ENCODE measurements at places on chromosomes 7 and 10.
A peak's percentile ranks its signal among the peaks of the same experiment; 100 is the strongest.

- H3K27ac ChIP-seq: no peak overlapping the region
- peak; percentile 95 for DNase-seq
- no peaks in the 10 kb centered on the region for H3K36me3 ChIP-seq
- H3K27me3 ChIP-seq: no peaks in the 10 kb centered on the region
- no peak overlapping the region for H3K4me3 ChIP-seq
Measured at GRCh38 chr10:126243971-126244370, 144.3 kb downstream of the ADAM12 start.

GRCh38 chr7:359766-360361, 69.9 kb downstream of the FOXL3 start:
- DNase-seq: no peak
- no peak overlapping the region for H3K4me3 ChIP-seq
- no peaks in the 10 kb centered on the region for H3K4me1 ChIP-seq
- peaks cover 34% of the 10 kb centered on the region for H3K27me3 ChIP-seq
- no peaks in the 10 kb centered on the region for H3K36me3 ChIP-seq

DNA sequence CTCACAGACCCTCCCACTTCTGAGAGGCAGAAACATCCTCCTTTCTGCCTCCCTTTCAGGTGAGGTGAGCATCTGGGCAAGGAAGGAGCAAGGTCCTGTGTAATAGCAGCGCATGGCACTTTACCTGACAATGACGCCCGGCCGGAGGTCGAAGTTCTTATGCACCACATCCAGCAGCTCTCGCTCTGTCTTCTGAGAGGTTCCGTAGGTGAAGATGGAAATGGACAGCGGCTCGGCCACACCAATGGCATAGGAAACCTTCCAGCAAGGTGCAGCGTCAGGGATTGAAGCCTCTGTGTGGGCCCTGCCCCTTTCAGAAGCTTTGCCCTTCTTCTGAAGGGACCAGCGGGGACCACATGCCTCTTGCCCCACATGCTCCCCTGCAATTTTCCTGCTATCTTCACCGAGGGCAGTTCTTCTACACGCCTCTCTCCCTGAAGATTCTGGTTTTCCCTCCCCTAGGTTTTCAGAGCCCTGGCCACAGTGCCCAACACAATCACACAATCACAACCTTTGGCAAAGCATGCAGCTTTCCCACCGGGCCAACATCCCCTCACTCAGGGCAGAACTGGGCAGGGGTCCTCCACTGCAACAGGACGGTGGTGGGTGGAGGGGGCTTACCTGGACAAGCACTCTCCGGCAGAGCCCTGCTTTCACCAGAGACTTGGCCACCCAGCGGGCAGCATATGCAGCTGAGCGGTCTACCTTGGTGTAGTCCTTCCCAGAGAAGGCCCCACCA, 14.9 kb downstream of the MAT1A start:
- no peaks in the 10 kb centered on the region for H3K36me3 ChIP-seq
- DNase-seq: no peak
- peaks cover 25% of the 10 kb centered on the region for H3K27me3 ChIP-seq

DNA sequence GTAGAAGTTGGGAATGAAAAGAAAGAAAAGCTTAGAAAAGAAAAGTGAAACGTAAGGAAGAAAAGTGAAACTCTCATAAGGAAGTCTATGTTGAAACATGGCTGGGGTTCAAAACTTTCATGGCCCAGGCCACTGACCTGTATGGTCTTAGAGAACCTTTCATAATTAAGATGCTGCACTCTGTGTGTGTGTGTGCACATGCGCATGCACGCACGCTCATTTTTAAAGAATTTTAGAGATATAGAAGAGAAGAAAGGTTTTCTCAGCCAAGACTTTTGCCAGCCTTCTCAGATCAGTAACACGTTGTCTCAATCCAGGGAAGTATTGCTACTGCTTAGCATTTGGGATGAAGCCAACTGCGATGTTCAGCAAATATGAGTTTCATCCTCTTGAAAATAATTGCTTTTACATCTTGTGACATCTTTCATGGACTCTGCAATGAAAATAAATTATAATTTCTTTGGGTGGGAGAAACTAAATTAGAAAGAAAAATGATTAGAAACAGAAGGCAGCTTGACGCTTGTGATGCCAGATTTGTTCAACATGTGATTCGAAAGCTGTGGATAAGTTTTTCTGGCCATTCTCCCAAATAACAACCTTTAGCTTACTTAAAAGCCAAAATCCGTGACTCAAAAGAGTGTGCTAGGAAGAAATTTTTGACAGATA, 16.2 kb upstream of the SLC26A4 start:
- no peaks in the 10 kb centered on the region for H3K4me1 ChIP-seq
- H3K27ac ChIP-seq: peak overlapping the region; percentile 42
- DNase-seq: peak; percentile 41
- no peaks in the 10 kb centered on the region for H3K27me3 ChIP-seq
- no peaks in the 10 kb centered on the region for H3K36me3 ChIP-seq

- H3K27me3 ChIP-seq: peaks cover 10% of the 10 kb centered on the region
- no peak overlapping the region for H3K27ac ChIP-seq
- H3K4me1 ChIP-seq: peaks cover 11% of the 10 kb centered on the region
- H3K4me3 ChIP-seq: no peak overlapping the region
- H3K36me3 ChIP-seq: no peaks in the 10 kb centered on the region
Measured at GRCh38 chr7:33887266-33887975, 17.9 kb upstream of the BMPER start.

DNA sequence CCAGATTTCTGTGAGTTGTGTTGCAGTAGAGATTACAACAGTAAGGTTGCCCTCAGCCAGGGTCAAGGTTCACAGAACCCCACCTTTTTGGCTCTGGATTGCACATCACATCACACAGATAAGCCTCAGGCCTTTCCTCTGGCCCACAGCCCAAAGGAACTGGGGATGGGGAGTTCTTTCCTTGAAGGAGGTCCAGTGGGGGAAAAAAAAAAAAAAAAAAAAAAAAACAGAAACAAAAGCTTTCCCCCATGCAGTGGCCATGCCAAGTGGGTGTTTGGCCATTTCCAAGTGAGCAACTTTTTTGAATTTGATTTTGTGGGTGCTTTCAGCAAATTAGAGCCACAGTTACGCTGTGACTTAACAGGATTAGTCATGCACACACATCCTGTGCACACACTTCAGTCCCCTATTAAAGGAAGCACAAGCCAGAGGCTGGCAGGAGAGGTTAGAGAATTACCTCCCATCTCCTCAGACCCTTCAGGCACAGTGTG, 79.3 kb upstream of the NANOS1 start:
- H3K27me3 ChIP-seq: peaks cover 9% of the 10 kb centered on the region
- no peaks in the 10 kb centered on the region for H3K36me3 ChIP-seq
- no peak overlapping the region for H3K27ac ChIP-seq
- H3K4me1 ChIP-seq: no peaks in the 10 kb centered on the region

DNA sequence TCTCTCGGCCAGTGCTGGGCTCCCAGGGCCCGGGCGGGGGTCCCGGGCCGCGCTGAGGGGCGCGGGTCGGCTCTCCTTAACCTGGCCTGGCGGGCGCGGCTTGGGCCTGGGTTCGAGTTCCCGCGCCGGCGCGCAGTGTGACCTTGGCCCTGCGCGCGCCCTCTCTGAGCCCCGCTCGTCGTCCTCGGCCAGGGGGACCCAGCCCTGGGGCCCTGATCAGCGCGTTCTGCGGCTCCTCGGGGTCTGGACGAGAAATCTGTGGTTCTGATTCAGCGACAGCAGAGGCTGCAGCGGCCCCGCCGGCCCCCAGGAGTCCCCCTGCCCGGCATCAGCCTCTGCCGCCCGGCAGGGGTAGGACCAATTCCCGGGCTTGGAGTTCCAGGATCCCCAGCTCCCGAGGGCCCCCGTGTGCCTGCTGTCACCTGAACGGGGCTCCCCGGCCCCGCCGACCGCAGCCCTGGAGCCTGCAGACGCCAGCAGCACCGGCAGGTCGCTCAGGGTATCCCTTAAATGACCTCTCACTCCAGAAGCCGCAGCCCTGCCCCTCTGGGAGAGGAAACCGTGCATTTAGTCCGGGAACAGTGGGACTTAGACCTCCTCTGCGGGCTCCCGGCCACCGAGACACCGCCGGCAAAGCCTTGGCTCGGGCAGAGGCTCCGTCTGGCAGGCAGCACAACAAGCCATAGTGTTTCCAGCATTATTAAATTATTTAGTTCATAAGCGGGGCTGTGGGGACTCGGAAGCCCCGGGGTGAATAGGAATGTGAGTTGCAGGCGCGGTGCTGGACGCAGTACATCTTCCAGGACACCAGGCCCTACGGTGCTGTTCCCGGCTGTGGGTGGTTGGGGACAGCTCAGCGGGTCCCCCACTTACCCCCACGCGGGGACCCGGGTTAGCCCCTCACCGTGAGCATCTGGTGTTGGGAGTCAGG, 572 bp downstream of the CHST12 start:
- peak overlapping the region; percentile 85 for H3K4me3 ChIP-seq
- H3K4me1 ChIP-seq: peaks cover 9% of the 10 kb centered on the region
- peak overlapping the region; percentile 31 for H3K27ac ChIP-seq
- DNase-seq: peak; percentile 21
- no peaks in the 10 kb centered on the region for H3K27me3 ChIP-seq

DNA sequence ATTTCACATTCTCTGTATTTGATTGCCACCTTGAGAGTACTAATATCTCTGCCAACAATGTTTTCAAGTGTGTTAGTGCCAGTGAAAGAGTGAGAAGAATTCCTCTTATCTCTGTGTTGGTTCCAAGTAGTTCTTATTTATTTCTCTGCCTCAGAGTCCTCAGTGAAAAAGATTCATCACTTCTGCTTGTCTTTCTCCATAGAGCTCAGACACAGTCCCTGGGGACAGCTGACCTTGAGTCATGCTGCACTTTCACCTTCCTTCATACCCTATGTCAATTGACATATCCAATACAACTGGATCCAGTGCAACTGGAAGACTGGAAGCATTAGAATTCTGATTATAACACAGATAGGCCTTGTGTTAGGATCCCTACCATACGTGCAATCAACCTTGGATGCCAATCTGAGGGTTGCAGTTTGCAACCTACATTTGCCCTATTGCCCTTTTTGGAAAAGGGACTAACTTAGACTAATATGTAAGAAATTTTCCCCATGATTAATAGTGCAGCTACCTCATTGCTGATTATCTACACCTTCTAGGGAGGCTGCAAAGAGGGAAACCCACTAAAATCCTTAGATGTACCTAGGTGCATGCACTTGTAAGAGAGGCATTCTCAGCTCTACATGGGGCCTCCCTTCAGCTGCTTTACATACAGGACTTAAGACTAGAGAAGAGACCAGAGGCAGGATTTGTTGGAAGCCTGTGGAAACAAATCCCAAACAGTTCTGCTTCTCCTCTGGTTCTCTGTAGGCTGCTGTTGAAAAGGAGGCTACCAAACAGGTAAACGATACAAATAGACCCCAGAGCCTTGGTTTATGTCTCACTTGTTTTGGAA, 8.4 kb downstream of the IFIT2 start:
- no peak overlapping the region for H3K27ac ChIP-seq
- H3K36me3 ChIP-seq: no peaks in the 10 kb centered on the region
- no peak for DNase-seq
- peaks cover 3% of the 10 kb centered on the region for H3K4me1 ChIP-seq

DNA sequence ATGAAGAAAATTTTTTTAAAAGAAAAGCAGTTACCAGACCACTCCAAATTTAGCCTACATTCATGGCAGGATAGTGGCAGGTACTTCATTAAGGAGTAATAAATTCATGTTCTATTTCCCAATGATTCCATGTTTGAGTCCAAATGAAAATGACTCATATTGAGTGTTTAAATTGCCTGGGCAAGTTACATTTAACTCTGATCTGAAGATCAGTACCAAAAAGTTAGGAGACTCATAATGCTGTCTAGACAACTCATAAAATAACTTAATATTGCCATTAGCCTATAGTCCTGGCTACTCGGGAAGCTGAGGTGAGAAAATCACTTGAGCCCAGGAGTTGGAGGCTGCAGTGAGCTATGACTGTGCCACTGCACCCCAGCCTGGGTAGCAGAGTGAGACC, 13.0 kb downstream of the BRAF start:
- peaks cover 2% of the 10 kb centered on the region for H3K4me1 ChIP-seq
- H3K4me3 ChIP-seq: no peak overlapping the region
- no peaks in the 10 kb centered on the region for H3K27me3 ChIP-seq

DNA sequence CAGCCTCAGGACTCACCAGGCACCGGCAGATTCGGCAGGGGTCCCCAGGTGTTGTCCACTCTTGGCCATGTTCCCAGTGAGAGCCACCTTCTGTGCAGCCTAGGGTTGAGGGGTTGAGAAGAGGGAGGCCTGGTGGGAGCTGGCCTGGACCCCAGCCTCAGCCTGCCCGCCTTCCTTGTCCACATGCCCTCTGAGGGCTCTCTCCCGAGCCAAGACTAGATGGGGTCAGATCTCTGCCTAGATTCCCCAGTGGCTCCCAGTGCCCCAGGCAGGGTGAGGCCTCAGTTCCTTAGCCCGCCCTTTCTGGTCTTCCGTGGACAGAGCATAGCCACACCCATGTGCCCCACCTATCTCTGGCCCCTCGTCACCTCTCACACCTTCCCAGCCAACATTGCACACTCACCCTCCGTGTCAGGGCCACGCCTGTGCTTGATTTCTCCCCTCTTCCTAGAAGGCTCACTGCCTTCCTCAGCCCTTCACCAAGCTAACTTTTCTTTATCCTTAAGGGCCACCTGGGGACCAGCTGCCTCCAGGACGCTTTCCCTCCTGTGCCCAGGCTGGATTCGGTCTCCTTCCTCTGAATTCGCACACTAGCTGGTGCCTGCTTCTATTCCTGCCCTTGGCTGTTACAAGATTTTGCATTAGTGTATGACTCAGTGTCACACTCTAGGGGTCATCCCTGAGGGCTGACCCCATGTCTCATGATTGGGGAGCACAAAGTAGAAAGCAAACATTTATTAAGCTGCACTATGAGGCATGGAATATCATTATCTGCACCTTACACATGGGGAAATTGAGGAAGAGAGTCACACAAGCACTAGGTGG, 7.5 kb downstream of the KCP start:
- no peak overlapping the region for H3K27ac ChIP-seq
- no peaks in the 10 kb centered on the region for H3K36me3 ChIP-seq
- DNase-seq: peak; percentile 8

DNA sequence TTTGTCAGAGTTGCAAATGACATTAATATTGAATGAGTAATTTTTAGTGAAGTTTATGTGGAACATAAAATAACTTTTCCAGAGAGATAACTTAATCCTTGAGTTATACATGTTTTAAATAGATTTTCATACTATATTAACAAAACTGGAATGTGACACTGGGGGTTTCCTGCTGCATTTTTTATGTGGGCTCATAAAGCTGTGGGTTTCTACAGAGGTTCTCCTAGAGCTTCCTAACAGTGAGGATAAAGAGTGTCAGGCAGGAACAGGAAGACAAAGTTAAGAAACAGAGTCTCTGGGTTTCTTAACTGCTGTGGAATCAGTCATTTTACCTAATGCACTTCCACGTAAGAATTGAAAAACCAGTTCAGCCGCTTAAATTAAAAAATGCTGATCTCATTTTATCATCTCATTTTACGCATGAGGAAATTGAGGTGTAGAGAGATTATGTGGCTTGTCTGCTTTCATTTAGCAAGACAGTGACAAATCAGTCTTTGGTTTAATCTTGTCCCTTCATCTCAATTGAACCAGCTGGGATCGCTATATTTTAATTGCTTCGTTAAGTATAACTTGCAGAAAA, 5.0 kb downstream of the CD36 start:
- H3K27ac ChIP-seq: no peak overlapping the region
- peak; percentile 10 for DNase-seq
- H3K27me3 ChIP-seq: no peaks in the 10 kb centered on the region
- H3K4me1 ChIP-seq: no peaks in the 10 kb centered on the region
- no peaks in the 10 kb centered on the region for H3K36me3 ChIP-seq

- no peaks in the 10 kb centered on the region for H3K27me3 ChIP-seq
- no peak for DNase-seq
- no peak overlapping the region for H3K27ac ChIP-seq
- peaks cover 9% of the 10 kb centered on the region for H3K36me3 ChIP-seq
Measured at GRCh38 chr10:11488126-11488525, 123.3 kb downstream of the USP6NL start.

Measured in IMR-90 (cell line).